ENCODE measurements at places on chromosomes 6 and 20.

DNA sequence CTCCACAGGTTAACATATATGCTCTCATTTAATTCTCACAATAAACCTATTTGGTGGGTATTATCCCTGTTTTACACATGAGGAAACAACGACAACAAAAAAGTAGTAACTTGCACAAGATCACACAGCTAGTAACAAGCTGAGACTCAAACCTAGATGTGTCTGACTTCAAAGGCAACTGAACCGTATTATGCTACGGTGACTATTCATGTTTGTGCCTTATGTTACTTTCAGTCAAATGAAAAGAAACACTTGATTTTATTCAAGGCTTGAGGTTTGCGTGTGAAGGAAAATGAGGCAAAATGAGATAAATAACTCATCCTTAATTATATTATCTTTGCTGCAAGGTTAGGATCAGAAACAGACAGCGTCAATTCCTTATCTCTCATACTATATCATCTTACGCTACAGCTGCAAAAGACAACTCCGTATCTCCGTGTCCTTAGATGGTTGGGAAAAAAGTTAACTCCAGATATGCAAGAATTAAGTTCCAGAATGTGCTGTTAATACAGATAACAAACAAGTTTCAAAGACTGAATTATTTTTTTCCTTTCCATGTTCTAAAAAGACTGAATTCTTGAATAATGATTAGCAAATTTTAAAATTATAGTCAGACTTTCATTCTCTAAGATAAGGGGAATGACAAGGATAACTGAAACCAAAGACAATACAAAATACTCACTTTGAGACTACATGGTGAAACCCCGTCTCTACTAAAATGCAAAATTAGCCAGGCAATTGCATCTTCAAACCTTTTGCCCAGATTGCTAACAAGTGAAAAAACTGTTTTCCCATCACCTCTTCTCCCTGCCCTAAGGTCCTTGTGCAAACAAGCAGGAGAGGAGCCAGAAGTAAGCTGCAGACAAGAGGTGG is 27.8 kb downstream of the STAU1 start:
- DNase-seq: no peak

DNA sequence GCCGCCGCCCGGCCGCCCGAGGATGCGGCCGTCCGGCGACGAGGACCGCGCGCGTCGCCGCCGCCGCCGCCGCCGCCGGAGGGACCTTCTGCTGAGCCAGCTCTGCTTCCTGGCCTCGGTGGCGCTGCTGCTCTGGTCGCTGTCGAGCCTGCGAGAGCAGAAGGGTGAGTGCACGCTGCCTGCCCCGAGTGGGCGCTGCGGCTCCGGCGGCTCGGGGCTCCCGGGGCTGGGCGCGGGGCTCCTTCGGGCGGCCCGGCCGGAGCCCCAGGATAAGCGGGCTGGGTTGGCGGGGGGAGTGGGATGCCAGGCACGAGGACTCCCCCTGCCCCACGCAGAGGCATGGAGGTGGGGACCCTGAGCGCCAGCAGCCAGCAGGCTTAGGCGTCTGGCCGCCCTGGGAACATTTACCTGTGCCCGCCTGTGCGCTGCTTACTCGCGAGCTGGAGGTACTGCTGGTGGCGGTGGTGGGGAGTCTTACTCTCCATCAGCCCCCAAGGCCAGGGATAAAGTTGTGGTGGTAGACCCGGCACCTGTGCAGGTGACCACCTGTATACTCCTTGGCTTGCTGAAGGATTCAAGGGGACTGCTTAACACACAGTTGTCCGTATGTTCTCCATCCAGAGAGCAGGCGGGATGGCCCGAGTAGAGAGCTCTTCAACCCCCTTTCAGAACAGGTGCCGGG is 520 bp downstream of the SLC24A3 start:
- DNase-seq: no peak

- DNase-seq: no peak
These were observed 79.1 kb downstream of the RIMS1 start for GRCh38 chr6:71965404-71965803.

GRCh38 chr6:115838763-115839401 is 221.8 kb downstream of the FRK start:
- no peak for DNase-seq

DNA sequence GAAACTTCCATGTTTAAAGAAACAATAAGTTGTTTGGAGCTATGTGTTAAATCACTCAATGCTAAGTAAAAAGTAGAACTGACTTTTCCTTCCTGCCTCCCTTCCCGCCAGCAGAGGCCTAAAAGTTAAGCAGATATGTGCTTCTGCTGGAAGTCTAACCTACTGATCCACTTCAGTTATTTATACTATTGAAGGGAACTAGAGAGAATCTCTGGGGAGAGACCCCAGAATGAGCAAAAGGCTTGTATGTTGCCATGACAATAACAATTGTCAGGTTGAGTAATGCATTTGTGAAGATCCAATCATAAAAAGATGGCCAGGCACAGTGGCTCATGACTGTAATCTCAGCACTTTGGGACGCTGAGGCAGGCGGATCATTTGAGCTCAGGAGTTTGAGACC is 24.7 kb downstream of the MGME1 start:
- no peak for DNase-seq

- DNase-seq: peak; percentile 44
These were observed 64.7 kb downstream of the KCNS1 start for GRCh38 chr20:45036044-45036755.

Measured in stimulated activated CD8-positive, alpha-beta memory T cell treated with anti-CD3 and anti-CD28 coated beads, Interleukin-7, amount 100 ng/mL, for 4 hours (primary cell).